Stimulated activated CD4-positive, alpha-beta T cell treated with anti-CD3 and anti-CD28 coated beads, Interleukin-1b, Interleukin-23, amount 100 ng/mL, for 24 hours (primary cell): ENCODE measurements at places on chromosomes 11 and 22.

DNA sequence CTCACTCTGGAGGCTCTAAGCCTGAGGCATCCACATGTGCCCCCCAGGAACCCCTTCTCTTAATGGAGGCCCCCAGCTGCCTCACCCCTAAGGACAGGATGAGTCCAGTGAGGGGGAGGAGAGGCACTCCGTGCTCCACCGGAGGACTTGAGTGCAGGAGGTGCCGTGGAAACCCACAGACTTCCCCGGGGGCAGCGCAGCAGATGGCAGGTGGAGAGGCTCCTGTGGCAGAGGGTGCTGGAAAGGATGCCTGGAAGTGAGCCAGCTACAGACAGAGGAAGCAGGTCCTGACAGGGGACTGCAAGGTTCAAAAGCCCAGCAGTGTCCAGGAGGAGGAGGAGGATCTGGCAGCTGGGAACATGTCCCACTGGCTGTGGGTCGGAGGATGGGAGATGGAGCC, 1384.0 kb downstream of the TBC1D22A start:
- no peak for DNase-seq

DNA sequence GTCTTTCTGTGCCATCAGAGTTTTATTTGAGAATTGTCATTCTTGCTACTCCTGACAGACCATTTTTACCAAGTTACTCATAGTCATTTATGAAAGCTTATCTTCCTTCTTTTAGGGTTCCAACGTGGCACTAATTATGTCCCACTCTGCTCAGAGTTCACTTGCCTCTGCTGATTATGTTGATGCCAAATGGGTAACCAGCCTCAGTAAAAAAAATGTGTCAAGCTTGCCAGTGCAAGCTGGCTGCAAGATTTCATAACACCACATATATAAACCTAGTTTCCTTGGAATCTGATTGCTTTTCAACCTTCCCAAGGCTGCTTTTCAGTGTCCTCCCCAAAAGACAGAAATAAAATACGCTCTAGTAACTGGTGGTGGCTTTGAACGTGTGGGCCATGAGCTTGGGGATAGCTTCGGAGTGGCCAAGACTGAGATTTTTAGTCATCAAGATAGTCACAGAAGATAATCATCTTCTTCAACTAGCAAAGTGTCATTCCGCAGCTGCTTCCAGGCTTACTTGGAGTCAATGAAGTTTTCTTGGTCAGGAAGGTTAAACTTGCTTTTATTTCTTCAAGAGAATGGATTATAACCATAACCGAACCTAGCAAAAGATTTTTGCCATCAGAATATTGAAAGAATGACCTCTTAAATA, 29.5 kb upstream of the APOA1 start:
- no peak for DNase-seq

DNA sequence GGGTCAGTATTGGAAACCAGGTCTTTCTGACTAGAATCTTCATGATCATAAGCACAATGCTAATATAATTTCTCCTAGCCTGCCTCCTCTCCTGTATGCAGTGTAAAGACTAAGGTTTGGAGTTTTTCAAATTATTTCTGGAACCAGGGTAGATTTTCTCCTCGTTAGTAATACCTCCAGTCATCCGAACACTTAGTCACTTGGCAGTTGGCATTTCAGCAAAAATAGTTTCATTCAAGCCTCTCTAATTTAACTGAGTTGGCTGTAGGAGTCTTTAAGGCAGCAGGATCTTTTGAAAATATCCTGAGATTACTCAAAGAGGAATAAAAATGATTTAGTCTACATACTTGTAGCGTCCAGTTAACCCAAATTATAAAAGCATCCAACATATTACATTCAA, 6.3 kb downstream of the TYR start:
- no peak for DNase-seq

DNA sequence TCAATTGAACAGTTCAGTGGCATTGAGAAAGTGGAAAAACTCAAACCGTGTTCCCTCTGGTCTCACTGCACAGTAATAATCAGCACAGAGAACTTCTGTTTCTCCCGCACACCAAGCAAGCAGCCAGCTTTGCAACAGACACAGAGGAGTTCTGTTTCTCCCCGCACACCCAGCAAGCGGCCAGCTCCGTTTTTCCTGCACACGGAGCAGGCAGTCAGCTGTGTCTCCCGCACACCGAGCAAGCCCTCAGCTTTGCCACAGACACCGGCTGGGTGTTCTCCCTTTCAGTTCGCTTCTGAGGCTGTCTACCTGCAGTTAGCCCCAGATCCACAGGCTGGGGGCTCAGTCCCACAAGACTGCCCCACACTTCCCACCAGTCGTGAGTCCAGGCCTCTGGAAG, 9.9 kb upstream of the TALDO1 start:
- no peak for DNase-seq

- DNase-seq: no peak
Measured at GRCh38 chr11:73274722-73275380, 2.7 kb downstream of the P2RY6 start.
